ENCODE measurements at places on chromosomes 11 and 22. TPM values are rescaled to one million over a fixed set of nuclear protein-coding genes. Genes with fewer than 3 reads are reported as not detected.

DNA sequence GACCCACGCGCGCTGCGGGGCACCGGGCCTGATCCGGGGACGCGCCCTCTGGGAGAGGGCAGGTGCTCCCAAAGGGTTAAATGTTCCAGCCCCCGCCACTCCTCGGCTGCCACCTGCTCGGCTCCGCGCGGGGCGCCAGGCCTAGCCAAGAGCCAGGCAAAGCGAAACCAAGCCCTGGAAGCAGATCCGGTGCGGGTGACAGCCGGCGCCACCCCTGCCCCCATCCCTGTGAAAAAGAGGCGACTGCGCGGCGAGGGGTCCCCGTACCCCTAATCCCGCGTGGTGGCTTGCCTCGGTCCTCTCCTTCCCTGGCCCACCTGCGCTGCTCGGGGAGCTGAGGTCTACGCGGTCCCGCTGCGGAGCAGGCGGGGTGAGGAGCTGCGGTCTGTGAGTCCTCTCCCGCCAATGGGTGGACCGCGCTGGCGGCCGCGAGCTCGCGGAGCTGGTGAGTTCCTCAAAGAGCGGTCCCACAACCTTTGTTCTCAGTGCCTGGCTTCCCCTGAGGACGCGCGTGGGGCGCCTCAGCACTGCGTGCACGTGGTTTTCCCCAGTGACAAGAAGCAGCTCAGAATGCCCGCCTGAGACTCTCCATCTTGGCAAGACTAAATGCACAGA is at the start of gene ME3:
Gene ME3 (minus strand): TSS at position 610 of the 615 bp plus-strand sequence.
- peak; percentile 70 for DNase-seq

DNA sequence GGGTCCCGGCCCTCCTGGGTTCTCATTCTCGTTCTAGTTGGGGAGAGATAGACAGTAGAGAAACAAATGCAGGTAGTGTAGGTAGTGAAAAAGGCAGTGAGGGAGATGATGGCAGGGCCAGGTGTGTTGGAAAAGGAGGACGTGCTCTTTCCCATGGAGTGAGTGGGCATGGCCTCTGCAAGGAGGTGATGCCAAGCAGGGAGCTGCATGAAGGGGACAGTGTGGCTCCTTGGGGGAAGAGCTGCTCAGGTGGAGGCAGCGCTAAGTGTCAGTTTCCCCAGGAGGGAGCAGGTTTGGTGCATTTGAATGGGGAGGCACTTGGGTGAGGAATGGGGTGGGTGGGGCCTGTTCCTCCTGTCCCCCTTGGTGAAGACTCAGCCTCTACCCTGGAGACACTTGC is 22.2 kb downstream of the MCM5 start:
- no peak for DNase-seq

GRCh38 chr22:36546092-36546804 is 17.3 kb upstream of the EIF3D start:
- DNase-seq = peak; percentile 59

GRCh38 chr22:29310863-29311339 is 4.5 kb downstream of the GAS2L1 start:
- DNase-seq = peak; percentile 97

- no peak for DNase-seq
Observed at GRCh38 chr11:68460741-68461574, at the start of gene PPP6R3. PPP6R3 (plus strand) TSS chr11:68460752; CDS start chr11:68537665, 76,913 bp downstream.

DNA sequence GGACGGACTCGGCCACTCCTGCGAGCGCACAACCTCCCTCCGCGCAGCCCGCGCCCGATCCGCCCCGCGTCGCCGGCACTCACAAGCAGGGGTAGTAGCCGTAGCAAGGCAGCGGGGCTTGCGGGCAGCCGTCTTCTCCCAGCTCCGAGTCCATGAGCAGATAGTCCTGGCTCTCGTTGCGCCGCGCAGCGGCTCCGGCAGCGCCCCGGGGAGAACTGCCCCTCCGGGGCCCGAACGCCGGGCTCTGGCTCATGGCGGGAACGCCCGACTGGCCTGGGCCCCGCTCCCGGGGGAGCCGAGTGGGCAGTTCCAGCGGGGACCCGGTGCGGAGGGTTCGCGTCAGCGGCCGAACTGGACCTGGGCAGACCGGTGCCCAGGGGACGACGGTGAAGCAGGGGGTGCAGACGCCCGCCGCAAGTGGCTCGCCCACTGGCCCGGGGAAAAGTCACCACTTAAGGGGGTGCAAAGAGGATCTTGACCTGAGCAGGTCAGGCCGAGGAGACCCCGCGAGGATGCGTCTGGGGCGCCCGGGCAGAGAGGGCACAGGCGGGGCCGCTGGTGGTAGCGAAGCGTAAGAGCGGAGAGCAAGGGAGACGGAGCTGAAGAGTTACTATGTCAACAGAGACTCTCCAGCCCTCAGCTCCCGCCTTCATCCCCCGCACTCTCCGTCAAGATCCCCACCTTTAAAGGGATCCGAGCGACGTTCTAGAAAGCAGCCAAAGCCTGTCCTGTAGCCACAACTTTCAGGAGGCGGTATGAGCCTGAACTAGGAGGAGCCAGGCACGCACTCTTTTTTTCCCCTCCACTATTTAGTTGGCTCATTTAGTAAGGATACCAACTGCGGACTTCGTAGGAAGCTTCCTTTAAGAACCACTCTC is at the start of gene TRPC6:
Gene TRPC6 (minus strand): TSS at position 757 of the 878 bp plus-strand sequence. CDS start 504 bp downstream, at position 253.
- peak; percentile 54 for DNase-seq

DNA sequence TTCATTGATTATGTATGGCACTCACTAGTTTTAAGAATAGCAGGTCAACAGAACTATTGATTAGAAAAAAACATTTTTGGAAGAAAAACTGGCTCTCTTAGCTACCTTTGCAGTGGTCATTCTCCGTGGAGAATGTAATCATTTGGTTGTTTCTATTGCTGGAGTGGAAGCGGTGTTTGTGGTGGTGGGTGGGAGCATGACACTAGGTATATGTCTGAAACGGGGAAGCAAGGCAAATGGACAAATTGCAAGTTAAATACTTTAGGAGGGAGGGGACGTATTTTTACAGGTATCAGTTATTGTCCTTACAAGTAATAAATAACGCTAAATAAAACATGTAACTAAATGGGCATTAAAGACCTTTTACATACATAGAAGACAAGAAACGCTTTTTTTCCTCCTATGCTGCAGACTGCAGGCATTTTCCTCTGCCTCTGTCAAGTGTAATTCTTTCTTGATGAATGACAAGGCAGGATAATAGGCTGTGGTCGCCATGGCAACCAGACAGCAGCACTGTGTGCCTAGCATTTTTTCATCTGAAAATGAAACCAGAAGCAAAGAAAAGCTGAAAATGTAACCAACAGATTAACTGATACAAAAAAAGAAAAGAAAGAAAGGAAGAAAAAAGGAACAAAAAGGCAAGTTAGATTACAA is 46.2 kb downstream of the BLID start:
- peak; percentile 57 for DNase-seq

GRCh38 chr11:111179184-111179910 is 66.2 kb upstream of the POU2AF2 start:
- DNase-seq = no peak

ADSL gene
- 135 TPM for total RNA-seq

RAG2 gene
- total RNA-seq = not detected

DAGLA gene
- total RNA-seq = 5.1 TPM

IL10RA gene
- total RNA-seq = 3.9 TPM

YPEL4 gene
- total RNA-seq = 0.59 TPM

A4GALT gene
- total RNA-seq = 11.2 TPM

PGA5 gene
- total RNA-seq = not detected
